ENCODE measurements at places on chromosomes 6 and 20.
A peak's percentile ranks its signal among the peaks of the same experiment; 100 is the strongest.

DNA sequence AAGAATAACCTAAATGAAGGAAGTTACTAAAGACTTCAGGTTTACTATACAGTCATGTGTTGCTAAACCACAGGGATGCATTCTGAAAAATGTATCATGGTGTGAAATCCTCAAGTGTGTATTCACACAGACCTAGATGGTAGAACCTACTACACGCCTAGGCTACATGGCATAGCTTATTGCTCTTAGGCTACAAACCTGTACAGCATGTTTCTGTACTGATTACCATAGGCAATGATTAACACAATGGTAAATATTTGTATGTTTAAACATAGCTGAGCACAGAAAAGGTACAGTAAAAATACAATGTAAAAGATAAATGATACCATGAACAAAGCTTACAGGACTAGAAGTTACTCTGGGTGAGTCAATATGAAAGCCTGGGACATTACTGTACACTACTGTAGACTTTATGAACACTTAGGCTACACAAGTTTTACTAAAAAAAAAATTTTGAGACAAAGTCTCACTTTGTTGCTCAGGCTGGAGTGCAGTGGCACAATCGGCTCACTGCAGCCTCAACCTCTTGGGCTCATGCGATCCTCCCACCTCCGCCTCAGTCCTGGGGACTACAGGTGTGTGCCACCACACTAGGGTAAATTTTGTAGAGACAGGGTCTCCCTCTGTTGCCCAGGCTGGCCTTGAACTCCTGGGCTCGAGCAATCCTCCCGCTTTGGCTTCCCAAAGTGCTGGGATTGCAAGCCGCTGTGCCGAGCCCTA, 36.0 kb downstream of the ADNP start:
- no peak for DNase-seq

- no peak for DNase-seq
Measured at GRCh38 chr6:107061125-107062020, 33.4 kb downstream of the MTRES1 start.

DNA sequence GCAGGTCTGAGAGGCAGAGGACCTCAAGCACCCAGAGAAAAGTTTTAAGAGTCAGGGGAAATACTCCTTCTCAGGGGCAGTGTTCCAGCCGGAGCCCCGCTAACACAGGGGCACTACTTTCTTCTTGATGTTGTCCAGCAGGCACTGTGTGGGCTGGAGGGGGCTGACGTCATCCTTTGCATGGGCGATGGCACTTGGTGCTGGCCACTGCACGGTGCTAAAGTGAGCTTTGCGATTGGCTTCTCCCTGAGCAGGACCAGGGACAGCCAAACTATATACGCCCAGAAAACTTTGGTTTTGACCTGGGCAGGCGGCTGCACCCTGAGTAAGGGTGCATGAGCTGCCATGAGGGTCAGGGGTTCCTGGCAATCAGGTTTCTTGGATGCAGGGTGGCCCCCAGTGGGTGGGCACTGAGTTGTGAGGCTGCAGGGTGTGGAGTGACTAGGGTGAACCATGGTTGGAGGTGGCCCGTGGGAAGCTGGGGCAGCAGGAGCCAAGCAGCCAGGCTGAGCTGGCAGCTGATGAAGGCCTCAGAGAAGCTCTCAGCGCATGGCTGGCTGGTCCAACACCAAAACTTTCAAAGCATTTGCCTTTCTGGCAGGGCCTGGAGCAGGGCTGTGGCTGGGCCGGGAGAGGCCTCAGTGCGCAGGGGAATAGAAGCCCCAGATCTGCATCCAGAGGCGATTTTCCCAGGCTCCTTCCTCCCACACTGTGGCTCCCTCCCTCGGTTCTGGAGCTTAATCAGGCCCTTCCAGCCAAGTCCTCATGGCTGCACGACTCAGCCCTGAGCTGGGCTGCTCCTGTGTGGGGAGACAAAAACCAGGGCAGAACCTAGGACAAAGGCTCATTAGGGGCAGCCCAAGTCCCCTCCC, 18.3 kb downstream of the MRPS18A start:
- no peak for DNase-seq

DNA sequence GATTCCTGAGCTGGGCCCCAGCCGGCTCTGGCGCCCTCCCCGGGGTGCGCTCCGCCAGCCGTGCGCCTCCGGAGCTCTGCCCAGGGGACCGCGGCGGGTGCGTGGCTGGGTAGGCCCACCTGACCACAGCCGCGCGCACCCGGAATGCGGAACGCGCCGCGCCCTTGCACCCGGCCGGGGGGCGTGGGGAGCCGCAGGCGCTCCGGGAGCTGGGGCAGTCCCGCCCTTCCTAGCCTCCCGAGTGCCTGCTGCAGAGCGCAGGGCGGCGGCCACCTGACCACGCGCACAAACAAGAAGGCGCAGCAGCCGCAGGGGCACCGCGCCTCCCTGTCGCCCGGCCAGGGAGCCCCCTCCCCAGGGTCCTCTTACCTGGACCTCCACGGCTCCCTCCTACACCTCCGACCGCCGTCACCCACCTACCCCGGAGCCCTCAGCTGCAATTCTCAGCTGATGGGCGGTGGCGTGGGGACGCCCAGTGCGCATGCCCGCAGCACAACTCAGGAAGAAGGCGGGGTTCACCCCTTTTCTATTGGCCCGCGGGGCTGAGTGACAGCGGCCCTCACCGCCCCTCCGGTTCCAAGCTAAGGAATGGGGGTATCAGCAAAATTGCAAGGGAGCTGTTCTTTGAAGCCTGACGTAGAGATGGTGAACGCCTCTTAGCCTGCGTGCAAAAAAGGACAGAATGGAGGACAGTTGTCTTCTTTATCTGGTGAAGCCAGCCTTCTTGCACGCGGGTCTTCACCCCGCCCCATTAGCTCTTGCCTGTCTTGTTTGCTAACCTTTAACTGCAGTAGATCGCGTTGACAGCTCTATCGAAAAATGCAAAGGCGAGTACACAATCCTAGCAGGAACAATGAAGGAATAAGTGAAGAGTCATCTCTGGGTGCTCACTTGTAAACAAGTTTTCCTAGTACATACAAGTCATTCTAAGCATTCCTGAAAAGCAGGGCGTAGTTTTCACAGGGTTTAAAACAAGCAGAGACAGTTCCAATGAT, at the start of gene STX7:
Gene STX7, minus strand, starts transcription at position 479 of the 995 bp plus-strand sequence. CDS start 9,586 bp downstream, outside the sequence.
- DNase-seq: peak; percentile 67

- DNase-seq: no peak
Measured at GRCh38 chr6:7587631-7588100, 2.3 kb upstream of the SNRNP48 start.

DNA sequence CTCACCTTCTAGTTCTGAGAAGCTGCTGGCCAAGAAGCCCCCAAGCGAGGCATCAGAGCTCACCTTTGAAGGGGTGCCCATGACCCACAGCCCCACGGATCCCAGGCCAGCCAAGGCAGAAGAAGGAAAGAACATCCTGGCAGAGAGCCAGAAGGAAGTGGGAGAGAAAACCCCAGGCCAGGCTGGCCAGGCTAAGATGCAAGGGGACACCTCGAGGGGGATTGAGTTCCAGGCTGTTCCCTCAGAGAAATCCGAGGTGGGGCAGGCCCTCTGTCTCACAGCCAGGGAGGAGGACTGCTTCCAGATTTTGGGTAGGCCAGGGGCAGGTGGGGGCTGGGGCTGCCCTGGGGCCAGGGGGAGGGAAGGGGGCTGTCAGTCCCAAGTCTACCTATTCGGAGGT, 2.3 kb downstream of the MYLK2 start:
- DNase-seq: no peak

DNA sequence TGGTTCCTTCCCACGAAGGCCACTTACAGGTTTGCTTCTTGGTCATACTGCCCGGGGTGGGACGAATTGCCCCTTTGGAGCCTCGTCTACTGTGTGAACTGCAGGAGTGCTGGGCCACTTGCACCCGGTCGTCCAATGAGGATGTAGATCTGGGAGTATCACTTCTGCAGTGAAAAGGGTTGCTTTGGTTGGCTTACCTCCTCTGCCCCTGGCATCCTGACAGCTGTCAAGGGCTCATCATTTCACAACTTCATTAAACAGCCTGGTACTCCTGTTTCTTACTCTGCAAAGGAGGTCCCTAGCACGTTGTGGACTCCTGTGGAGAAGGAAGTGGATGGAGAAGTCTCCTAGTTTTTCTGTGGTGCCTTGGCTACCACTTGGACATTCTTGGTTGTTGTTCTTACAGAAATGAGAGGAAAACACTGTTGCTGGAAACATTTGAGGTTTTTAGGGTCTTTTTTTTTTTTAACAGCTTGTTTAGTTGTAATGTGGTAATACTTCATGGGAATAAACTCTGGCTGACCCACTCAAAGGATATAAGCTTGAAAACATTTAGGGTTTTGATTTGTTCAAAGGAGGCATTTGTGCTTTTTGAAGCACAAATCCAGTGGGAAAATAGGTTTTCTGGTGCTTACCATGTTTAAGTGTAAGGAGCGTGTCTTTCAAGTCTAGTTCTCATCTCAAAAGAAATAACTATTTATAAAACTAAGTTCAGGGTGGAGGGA, 60.7 kb downstream of the AKAP12 start:
- no peak for DNase-seq

DNA sequence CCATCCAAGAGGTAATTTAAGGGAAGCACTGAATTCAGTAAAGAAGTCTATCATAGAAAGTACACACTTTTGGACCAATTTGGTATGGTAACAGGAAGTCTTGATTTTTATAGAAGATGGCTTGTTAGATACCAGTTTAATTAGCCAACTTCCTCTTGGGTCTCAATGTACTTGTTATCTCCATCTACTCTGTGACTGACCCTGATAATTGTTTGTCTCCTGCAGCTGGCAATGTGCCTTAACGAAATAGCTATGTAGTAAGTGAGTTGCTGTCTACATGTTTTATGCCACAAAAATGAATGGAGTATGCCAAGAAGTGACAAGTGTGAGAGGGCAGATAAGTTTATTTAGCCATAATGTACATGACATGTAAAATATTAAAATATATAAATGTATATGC, 410.5 kb upstream of the MAN1A1 start:
- no peak for DNase-seq

- DNase-seq: no peak
Measured at GRCh38 chr20:37991157-37991866, 41.9 kb downstream of the TTI1 start.

- no peak for DNase-seq
Measured at GRCh38 chr6:129619579-129620233, 90.3 kb downstream of the ARHGAP18 start.

- no peak for DNase-seq
Measured at GRCh38 chr6:143515061-143515760, 3.7 kb upstream of the FUCA2 start.

- DNase-seq: no peak
Measured at GRCh38 chr6:166308033-166308768, at the start of gene PRR18. Gene PRR18, minus strand, starts transcription at chr6:166308392. Its CDS starts 250 bp downstream, at chr6:166308142.

GRCh38 chr6:106453756-106454367, 93.3 kb downstream of the CRYBG1 start:
- no peak for DNase-seq

DNA sequence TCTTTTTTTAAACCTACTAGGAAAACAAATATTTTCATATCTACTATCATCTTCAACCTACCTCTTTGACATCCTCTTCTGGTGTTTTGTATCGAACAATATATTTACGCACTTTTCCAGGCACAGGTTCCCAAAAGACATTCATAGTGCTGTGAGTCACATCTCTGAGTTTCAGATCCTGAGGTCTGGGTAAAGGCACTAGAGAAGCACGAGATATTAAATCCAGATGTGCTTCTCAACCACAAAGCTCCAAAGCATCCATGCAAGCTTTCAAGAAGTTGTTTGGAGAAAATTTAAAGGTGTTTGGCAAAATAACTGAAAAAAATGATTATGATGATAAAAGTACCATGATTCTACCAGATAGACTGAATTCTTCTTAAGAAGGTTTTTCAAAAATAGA, 62.7 kb downstream of the COL12A1 start:
- no peak for DNase-seq

- DNase-seq: no peak
Measured at GRCh38 chr6:160106701-160107100, 14.9 kb upstream of the SLC22A1 start.

DNA sequence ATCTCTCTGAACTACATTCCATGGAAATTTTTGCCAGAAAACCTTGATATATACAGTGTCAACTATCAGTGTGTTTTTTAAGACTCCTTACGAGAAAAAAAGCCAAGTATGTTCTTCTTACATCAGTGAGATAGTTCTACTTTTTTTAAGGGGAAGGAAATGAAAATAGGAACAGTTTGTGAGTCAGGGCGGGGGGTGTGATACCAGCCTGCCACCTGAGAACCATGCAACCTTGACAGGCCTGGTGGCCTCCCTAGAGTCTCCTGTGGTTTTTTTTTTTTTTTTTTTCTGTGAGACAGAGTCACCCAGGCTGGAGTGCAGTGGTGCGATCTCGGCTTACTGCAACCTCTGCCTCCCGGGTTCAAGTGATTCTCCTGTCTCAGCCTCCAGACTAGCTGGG, 96.3 kb upstream of the GCM1 start:
- DNase-seq: no peak

- DNase-seq: no peak
Measured at GRCh38 chr6:164014346-164015087, 600.0 kb downstream of the QKI start.

DNA sequence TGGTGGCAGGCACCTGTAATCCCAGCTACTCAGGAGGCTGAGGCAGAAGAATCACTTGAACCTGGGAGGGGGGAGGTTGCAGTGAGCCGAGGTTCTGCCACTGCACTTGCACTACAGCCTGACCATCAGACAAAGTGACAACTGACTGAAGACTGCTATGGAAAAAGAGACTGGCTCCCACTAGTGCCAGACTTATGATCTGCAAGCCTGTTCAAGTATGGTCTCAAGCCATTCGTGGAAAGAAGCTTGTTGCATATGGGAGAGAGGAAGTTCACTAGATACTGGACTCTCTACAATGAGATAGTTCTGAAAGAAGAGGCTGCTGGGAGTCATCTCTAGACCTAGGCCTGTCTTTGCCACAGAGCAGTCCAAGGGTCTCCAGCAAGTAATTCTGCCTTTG, 26.7 kb downstream of the MDN1 start:
- DNase-seq: no peak

DNA sequence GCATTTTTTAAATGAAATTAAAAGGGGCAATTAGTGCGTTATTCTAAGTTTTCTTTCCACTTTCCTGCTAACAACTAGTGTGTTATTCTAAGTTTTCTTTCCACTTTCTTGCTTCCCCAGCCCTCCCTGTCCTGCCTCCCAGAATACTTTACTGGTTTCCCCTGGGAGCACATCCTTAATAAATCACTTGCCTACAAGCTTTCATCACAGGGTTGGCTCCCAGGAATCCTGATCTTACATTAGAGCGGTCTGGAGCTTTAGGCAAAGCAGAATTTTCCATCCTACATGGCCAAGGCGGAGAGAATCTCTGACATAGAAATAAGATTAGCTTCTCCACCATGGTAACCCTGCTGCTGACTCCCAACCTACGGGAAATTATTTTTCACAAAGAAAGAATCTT, 150.4 kb downstream of the BFSP1 start:
- no peak for DNase-seq

DNA sequence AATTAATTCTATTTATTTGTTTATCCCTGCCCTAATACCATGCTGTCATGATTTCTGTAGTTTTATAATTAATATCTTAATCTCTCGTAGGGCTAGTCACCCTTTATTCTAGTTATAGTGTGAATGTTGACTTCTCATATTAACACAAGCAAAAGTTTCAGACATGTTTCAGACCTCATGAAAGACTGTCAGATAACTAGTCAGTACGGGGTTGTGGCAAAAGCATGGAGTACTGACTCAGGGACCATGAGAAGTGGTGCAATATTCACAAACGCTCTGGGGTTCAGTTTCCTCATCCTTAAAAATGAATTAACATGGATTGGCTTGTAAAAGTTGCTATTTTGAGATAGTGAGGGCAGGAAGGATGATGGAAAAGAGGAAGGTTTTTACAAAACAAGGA, 148.9 kb downstream of the TMEM200A start:
- no peak for DNase-seq

GRCh38 chr20:58408603-58409246, 19.7 kb downstream of the VAPB start:
- DNase-seq: no peak

GRCh38 chr6:13331516-13332348, 3.4 kb upstream of the TBC1D7 start:
- DNase-seq: no peak

All from activated CD4-positive, CD25-positive, alpha-beta regulatory T cell (primary cell).